ENCODE measurements at places on chromosomes 7 and 10.

GRCh38 chr7:18740579-18740988, 245.0 kb downstream of the HDAC9 start:
- no peak for DNase-seq

- no peak for DNase-seq
Observed at GRCh38 chr10:4947039-4947634, 16.1 kb upstream of the AKR1C1 start.

DNA sequence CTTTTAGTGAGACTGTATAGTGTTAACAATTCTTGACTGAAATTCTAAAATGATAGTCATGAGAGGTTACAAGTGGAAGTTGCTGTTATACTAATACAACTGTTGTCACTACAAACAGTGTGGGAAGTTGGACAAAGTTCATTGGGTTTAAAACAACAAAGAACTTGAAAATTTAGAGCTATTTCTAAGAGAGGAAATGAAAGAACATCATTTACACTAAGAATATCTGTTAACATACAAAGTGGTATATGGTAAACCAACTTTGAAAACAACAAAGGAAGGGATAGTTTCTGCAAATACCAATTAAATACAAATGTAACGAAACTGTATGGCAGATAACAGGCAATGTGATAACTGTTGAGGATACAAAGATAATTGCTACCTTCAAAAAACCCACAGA, 11.6 kb downstream of the MTPN start:
- DNase-seq = no peak

GRCh38 chr7:70787771-70788170, 344.2 kb upstream of the GALNT17 start:
- no peak for DNase-seq

- DNase-seq = peak; percentile 39
Observed at GRCh38 chr10:132232023-132232951, 45.5 kb downstream of the DPYSL4 start.

DNA sequence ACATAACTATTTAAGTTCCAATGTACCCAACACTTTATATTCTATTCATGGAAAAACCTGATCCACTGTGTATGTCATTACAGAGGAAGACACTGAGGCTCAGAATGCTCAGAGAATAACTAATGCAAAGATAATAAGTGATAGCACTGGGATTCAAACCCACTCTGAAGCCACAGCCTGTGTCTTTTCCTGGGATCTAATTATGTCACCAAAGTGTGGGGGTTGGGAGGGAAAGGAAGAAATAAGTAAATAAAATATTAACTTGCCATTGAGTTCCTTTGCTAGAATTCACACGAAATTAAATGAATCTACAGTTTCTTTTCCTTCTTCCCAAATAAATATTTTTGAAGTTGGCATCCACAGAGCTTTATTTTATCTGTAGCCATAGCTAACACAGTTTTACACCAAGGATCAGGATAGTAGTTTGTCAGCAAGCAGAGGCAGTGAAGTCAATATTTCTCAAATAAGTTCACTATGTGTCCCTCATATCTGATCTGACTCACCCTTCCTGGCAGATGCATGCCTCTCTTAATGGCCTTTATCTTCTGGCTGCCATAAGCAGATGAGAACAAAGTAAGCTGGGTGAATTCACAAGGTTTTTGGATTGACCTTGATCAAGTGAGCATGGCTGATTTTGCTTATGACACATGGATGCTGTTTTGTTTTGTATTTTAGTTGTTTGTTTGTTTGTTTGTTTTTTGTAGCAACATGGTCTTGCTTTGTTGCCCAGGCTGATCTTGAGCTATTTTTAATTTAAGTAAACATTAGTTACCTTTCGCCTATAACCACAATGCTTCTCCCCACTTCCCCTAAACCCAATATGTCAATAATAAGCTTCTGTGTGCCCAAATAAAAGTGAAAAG, 6.3 kb downstream of the RAPGEF5 start:
- no peak for DNase-seq

GRCh38 chr7:37545619-37546534, 97.2 kb upstream of the ELMO1 start:
- no peak for DNase-seq

- no peak for DNase-seq
Observed at GRCh38 chr10:84783386-84783785, 455.0 kb downstream of the CCSER2 start.

DNA sequence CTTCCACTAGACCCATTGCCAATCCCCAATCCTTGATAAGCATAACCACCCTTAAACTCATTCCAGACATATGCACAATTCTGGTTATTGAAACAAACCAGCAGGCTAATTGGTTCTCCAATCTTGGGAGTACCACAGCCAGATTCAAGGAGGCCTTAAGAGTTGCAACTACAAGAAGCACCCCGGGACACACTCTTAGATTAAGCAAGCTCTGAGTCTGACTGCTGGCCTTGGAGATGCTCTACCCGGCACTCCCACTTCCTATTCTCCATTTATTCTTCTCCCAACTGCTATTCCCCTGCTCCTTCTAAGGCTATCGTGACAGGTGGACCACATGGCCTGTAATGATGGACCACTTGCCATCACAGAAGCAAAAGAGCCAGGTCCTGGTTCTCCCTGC, 40.3 kb downstream of the CYTH3 start:
- DNase-seq = no peak

DNA sequence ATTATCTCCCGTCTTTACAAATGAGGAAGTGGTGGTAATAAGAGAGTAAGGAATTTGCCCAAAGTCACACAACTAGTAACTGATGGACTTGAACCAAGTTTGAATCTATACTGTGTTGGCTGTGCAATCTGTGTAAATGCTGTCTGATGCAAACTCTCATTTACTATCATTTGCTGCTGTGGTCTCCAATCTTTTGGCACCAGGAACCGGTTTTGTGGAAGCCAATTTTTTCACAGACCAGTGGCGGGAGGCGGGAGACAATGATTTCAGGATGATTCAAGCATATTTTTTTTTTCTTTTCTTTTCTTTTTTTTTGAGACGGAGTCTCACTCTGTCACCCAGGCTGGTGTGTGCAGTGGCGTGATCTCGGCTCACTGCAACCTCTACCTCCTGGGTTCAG, 450.0 kb upstream of the FZD8 start:
- DNase-seq = no peak
